ENCODE measurements at places on chromosomes 5 and 9.

DNA sequence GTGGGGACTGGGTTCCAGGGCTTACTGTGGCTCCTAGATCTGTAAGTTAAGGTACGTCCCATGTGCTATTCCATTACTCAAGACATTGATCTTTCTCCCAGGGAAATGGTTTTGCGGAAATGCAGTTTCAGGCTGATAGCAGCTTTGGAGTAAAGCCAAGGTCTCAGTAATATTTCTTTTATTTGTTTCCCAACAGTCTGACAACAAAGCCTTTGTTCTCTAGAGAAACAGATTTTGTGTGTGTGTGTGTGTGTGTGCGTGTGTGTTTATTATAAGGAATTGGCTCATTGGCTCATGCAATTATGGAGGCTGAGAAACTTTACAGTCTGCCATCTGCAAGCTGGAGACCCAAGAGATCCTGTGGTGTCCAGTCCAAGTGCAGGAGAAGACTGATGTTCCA, 12.1 kb upstream of the POC5 start:
- DNase-seq, result no peak

GRCh38 chr5:130923543-130924124, 241.4 kb downstream of the HINT1 start:
- no peak for DNase-seq

DNA sequence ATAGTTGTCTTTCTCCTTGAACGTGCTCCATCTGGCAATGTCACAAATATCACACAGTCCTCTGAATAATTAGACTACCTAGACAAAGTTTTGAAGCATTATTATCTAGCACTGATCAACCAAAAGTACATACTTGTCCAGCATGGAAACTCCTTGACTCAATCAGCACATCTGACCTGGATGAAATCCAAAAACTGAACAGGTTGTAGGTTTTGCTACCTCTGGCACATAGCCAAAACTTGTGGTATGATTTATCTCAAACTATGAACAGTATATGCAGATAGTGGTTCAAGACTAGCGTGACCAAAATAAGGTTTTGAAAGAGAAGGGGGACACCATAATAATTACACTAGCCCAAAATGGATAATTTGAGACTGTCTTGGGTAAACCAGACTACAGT, 158.1 kb downstream of the ARRDC3 start:
- no peak for DNase-seq

DNA sequence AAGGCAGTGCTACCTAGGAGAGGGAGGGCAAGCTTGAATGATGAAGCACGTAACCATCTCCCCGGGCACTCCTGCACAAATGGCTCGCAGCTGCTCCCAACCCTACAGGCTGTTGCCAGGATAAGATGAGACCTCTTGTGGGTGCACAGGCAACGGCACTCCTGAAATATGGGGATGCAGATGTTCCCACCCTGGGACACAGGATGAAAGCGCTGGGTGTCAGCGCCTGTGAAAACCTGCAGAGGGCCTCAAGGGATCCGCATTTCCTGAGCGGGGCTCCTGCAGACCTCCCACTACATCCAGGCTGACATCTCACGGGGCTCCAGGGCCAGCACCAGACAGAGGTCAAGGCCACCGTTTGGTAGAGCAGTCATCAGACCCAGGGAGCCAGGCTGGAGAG, 60.7 kb downstream of the SMIM23 start:
- no peak for DNase-seq

- DNase-seq, result no peak
Observed at GRCh38 chr9:123423311-123423640, 67.3 kb downstream of the CRB2 start.

DNA sequence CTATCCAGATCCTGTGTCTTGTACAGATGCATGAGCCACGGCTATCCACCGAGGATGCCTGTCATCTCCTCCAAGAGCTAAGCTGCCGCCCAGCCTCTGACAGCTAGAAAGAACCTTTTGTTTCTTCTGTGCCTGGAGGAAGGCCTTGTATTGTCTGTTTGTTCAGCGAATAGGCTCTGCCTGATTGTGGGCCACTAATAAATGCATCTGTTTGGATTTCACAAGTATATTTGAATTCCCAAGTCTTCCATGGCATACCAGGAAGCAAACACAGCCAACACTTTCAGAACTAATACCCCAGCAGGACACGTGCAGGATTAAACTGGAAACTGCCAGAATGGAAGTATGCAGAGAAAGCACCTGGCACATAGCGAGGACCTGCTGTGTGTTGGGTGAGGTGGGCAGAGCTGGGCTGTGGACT, 92.7 kb upstream of the NEURL1B start:
- DNase-seq, result no peak

GRCh38 chr5:63255594-63255993, 677.0 kb downstream of the LRRC70 start:
- DNase-seq, result no peak

DNA sequence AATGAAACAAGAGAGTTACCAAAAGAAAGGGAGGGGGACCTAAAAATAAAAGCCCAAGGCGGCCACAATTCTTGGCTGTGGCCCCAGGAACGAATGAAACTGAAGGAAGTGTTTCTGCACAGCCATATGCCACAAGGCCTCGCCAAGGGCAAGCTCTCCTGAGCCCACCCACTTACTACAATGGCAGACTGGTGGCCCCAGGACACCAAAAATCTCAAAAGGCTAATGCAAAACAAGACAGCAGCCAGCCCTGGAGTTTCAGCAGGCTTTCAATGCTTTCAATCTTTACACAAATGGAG, 4.0 kb downstream of the CAMSAP1 start:
- no peak for DNase-seq

- DNase-seq, result no peak
Observed at GRCh38 chr5:65037831-65038815, 269.4 kb downstream of the CWC27 start.

DNA sequence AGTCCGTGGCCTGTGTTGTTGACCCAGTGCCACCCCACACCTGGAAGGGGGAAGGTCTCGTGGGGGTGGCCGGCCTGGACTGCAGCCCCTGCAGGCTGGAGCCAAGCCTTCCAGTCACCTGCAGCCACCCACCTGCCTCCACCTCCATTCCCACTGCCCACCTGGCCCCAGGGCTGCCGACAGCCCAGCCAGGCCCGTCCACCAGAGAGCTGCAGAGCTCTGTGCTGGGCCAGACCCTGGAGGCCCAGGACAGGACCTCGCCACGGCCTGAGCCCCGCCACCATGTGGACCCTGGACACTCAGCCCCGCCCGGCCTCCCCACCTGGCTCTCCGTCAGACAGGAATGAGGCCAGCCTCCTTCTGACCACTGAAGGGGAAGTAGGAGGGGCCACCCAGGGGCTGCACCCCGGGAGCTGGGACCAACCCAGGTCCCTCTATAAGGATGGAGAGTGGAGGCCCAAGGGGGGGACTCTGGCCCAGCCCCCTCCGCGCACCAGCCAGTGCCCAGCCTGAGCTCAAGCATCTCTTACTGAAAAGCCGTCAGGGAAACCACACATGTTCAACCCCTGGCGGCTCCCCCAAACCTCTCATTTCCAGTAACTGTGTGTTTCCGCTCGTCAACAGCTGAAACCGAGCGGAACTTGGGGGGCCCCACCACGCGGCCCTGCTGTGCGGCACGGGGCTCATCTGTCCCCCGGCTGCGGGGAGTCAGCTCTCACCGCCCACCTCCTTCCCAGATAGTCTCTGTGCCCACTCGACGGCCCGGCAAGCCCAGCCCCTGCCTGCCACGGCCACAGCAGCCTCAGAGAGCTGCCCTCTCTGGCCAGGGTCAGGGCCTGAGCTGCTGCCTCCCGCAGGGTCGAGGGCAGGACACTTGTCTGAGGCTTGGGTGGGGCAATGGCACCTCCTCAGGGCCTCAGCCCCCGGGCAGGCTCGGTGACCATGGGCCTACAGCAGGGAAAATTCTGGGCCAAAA, 12.8 kb downstream of the NOTCH1 start:
- no peak for DNase-seq

- no peak for DNase-seq
Observed at GRCh38 chr5:42854795-42855194, 43.1 kb upstream of the SELENOP start.

DNA sequence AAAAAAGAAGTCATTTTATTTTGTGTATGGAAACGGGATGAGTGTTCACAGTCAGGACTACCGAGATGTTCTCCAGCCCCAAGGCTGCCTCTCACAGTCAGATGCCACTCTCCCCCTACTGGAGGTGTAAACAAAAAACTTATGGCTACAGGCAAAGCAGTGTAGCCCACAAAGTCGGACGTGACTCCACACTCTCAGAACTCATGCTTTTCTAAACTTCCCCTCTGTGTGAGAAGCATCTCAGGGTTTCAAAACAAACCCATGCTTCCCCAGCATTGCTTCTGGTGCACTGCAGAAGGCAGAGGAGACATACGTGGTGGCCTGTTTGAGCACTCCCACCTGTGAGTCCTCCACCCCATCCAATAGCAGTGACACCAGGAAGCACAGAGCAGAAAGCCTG, 580.3 kb downstream of the BNC2 start:
- no peak for DNase-seq

DNA sequence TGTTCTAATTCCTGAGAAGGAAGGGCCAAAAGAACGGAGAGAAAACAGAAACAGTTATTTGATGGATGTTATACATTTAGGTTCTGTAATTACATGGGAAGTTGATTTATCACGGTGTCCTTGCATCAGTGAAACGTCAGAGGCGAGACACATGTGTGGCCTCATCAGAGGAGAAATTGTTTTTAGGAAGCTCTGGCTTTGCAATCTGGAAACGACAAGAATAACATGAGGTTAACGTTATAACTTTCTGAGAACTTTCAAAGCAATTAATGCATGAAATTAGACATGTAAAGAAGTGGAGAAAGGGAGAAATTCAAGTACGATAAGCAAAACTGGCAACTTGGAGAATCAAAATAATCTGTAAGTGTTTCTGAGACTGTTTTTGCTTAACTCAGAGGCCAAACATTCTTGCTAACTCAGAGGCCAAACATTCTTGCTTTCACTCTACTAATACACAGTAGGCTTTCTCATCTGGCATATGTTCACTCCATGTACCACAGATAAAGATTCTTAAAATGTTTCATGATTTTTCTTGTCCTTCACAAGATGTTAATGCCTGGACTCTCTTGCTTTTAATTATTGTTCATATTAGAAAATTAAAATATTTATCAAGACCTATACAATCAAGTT, 933.0 kb downstream of the TLE4 start:
- DNase-seq, result no peak

- no peak for DNase-seq
Observed at GRCh38 chr5:148924817-148925216, 98.4 kb downstream of the ADRB2 start.

GRCh38 chr9:137387114-137387890, 35.7 kb downstream of the EXD3 start:
- DNase-seq, result no peak

GRCh38 chr5:125717209-125717608, 706.0 kb upstream of the GRAMD2B start:
- DNase-seq, result no peak

- peak; percentile 28 for DNase-seq
Observed at GRCh38 chr5:160133071-160133917, 14.0 kb upstream of the PWWP2A start.

DNA sequence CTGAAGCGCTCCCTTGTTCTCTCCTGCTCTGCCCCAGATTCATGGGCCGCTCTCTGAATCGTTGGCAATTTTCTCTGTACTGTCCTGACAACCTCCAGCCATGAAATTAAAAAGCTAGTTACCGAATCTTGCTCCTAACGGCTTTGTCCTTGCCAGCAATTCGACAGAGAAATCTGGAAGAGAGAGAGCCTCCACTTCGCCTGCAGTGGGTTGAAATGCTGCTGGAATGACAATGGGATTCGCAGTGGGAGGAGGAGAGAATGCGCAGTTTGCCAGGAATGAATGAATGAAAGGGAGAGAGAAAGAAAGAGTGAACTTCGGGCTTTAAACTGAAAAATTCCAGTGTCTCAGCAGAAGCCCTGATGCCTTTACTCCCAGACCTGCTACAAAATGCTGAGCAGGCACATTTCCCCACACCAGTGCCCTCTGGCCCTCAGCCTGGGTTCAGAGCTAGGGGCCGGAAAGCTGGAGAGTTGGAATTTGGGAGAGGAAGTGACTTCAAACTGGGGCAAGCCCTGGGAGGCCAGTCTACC, 11.5 kb upstream of the BOD1 start:
- DNase-seq, result no peak

GRCh38 chr9:77673941-77674791, 26.0 kb upstream of the GNA14 start:
- no peak for DNase-seq

- DNase-seq, result no peak
Observed at GRCh38 chr9:116350213-116350612, 196.6 kb downstream of the PAPPA start.

- no peak for DNase-seq
Observed at GRCh38 chr5:56176155-56176798, 56.9 kb downstream of the ANKRD55 start.

DNA sequence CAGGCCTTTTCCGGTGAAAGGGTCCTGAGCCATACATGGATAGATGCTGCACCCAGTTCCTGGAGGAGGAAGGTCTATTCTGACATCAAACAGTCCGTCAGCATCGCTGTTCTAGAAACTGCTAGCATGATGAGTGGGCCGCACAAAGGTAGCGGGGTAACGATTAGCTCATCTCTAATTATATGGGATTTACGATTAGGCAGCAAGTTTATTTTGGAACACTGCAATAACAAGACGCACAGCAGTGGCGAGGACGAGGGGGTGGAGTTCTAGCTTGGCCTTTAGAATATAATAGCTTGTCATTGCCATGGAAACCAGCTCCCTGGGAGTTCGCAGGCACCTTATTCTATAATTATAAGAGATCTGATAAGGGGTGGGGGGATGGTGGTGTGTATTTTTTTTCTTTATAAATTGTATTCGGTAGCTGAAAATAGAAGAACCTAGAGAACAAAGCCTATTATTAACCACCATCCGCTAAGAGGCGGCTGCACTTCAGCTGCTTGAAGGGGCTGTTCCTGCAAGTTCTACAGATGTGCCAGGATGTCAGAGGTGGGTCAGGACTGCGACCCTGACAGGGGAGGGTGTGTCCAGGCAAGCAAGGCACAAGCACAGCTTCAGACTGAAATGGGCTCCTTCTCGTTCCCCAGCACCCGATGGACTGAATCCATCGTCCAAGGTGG, 311.0 kb downstream of the AGTPBP1 start:
- DNase-seq, result no peak

- no peak for DNase-seq
Observed at GRCh38 chr5:31717561-31717960, 78.6 kb downstream of the PDZD2 start.

DNA sequence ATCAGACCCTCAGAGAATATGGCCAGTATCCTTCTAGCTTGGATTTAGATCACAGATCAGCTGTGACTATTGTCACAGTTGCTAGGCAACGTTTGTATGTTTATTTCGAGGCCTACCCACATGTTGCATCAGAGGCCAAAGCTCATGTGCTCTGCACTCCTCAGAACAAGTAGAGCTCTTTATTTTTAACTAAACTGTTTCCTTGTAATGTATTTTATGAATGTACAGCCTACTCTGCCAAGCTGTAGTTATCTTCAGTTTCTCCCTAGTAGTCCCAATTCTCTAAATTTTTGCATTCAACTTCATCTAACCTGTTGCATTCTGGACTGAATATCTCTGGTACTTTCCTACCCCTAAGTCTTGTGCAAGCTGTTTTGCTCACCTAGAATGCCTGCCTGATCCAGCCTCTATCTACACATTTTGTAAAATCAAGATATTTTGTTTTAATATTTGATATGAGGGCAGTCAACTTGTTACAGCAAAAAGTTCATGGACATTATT, 52.8 kb downstream of the CAST start:
- no peak for DNase-seq

- no peak for DNase-seq
Observed at GRCh38 chr5:86970361-86970760, 297.3 kb upstream of the RASA1 start.

- no peak for DNase-seq
Observed at GRCh38 chr9:2093920-2094597, 78.9 kb downstream of the SMARCA2 start.

All from NCI-H187 (cell line).